ENCODE measurements at places on chromosomes 13 and 19. TPM values are rescaled to one million over a fixed set of nuclear protein-coding genes. Genes with fewer than 3 reads are reported as not detected.

DNA sequence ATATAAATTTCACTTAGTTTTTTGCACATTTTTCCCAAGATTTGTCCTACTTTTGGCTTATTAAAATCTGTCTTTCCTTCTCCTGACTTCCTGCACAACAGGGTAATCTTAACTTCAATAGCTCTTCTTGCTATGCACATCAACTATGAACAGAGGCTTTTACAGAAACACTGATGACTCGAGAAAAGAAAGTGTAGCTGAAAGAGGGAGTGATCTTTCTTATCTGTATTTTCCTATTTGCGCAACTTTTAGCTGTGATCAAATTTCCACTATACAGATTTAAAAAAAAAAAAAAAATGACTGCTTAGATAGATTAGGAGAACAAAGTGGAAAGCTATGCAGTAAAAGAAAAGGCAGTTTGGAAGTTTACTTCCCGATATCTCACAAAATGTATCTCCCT lies 406.9 kb downstream of the LIG4 start:
- DNase-seq = no peak

GRCh38 chr19:51020988-51021651 lies 1.6 kb upstream of the KLK10 start:
- DNase-seq = no peak

DNA sequence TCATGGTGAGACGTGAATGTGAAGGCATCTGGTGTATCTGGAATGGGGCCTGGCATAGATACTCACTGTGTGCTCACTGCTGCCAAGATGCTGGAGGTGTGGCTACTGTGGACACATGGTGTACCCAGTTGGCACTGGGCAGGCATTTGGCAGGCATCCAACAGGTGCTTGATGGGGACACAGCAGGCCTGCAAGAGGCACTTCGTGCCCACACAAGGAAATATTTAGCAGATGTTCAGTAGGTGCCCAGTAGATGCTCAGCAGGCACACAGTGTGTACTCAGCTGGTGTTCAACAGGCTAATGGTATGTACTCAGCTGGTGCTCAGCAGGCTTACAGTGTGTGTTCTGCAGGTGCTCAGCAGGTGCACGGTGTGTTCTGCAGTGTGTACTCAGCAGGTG lies 14.2 kb downstream of the CRTC1 start:
- no peak for DNase-seq

- DNase-seq = peak; percentile 43
Observed at GRCh38 chr13:30846866-30847265, 59.2 kb upstream of the MEDAG start.

MYO1F gene
- total RNA-seq = 0.07 TPM

GRCh38 chr19:43700395-43701000 lies 15.4 kb upstream of the IRGC start:
- DNase-seq = peak; percentile 82

GRCh38 chr19:17376935-17377600 lies at the start of gene PLVAP:
Gene PLVAP, minus strand, starts transcription at chr19:17377342. Its CDS starts 54 bp downstream, at chr19:17377288.
- DNase-seq = no peak

GRCh38 chr13:27965343-27965739 lies 3.8 kb downstream of the CDX2 start:
- no peak for DNase-seq

- DNase-seq = no peak
Observed at GRCh38 chr19:33755099-33756035, 41.3 kb upstream of the KCTD15 start.

DNA sequence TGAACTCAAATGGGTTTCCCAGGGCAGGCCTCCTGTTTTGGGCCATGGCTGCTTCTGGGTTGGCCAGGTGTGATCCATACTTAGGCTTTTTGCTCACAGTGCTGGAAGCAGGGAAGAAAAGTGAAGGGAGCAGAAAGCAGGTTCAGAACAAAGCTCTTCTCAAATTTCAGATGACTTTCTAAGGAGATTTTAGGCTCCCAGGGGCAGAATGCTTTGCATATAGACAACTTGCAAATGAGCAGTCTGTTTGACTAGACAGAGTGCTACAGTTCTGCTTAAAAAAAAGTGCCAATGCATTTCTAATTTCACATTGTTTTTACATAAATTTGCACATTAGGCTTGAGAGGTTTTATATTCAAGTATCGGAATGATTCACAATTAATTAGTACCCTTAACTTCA lies 2.6 kb upstream of the SLC10A2 start:
- DNase-seq = no peak

DNA sequence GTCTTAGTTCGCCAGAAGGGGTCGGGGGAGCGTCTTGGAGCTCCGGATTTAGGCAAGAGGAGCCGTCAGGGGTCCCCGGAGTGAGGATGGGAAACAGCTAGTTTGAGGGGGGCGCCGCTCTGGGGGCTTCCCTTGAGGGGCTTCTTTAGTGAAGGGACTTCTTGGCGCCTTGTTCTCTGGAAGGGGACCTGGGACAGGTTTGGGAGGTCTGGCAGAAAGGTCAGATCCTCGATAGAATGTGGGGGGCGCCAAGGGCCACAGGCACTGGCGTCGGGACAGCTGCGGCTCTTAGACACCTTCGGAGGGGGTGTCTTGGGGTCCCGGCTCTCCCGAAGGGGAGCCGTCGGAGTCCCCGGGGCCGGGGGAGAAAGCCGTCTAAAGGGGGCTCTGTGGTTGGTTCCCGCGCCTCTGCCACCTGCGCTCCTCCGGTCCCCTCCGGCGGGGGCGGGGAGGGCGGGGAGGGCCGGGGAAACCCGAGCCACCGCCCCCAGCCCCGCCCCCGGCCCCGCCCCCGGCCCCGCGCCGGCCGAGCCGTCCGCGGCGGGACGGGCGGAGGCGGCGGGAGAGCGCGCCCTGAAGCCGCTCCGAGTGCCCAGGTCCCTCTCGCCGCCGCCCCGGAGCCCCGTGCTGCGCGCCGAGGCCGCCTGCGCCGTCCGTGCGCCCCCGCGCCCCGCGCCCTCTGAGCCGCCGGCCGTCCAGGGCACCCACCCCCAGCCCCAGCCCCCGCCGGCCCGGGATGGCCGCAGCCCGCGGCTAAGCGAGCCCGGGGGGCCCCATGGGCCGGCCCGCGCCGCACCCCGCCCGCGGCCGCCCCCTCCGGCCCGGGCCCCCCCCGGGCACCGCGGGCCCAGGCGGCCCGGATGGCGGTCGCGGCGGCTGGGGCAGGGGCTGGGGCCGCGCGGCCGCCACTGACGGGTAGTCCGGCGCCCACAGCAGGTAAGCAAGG lies at the start of gene NRTN:
Gene NRTN, plus strand, starts transcription at position 552 of the 946 bp plus-strand sequence. CDS start 19,099 bp downstream, outside the sequence.
- no peak for DNase-seq

DNA sequence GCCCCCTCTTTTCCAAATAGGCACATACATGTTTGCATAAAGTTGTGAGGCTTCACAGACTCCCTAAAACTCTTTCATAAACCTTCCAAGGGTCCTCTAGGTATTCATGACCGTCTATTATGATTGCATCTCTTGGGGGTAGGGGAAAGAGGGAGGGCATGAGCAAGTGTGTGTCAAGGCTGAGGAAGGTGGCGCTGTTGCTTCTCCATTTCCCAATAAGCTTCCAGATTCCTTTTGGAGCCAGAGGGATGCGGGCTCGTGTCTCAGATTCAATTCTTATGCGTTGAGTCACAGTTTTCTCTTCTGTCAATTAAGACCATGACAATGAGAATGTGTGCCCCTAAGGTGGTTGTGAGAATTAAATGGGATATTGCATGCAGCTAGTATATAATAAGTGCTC lies 51.0 kb upstream of the CYP2A7 start:
- peak; percentile 13 for DNase-seq

CUL4A gene
- total RNA-seq = 66.5 TPM

DNA sequence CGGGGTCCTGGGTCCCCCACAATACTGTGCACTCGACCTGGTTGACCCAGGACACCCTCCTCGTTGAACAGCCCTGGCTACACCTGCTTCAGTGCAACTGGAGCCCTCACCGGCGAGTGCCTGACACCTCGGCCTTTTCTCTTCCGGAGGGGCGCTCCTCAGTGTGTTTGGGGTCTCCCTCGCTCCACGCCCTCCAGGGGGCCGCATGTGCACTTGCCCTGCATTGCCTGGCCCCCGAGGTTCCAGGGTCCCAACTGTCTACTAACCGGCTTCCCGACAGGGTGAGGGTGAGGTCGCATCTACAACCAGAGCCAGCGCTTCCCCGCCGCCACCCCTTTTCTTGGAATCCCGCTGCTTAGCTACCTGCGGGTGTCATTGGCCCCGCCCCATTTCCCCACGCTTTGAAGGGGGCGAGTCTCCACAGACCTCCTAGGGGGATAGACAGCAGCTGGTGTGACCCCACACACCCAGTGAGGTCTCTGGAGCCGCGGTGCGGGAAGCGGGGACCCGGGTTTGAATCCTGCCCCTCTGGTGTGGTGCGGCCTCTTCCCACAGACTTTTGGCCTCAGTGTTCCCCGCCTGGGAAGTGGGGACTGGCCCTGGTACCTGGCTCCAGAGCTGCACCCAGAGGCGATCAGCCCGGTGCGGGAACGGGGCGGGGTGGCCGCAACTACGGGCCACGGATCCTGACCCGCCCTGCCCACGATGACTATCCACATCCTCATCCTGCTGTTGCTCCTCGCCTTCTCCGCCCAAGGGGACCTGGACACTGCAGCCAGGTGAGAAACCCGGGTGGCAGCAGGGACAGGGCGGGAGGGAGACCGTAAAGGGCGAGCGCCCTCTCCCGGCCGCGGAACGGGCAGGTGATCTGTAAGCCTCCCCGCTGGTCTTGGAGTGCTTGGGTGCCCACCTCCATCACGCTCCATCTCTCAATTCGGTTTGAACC lies at the start of gene ADM5:
Gene ADM5, plus strand, starts transcription at position 462 of the 946 bp plus-strand sequence. Its CDS starts 244 bp downstream, at position 706.
- no peak for DNase-seq

- DNase-seq = no peak
Observed at GRCh38 chr13:111115965-111116521, 933 bp downstream of the ARHGEF7 start.

ZNF345 gene
- 1.1 TPM for total RNA-seq

GRCh38 chr19:19487950-19488874 lies 27.1 kb downstream of the TSSK6 start:
- DNase-seq = no peak

NOTCH3 gene
- total RNA-seq = 0.21 TPM

HSH2D gene
- total RNA-seq = 3.1 TPM
